Skeletal muscle cell (primary cell): ENCODE measurements at places on chromosomes 11 and 22.

DNA sequence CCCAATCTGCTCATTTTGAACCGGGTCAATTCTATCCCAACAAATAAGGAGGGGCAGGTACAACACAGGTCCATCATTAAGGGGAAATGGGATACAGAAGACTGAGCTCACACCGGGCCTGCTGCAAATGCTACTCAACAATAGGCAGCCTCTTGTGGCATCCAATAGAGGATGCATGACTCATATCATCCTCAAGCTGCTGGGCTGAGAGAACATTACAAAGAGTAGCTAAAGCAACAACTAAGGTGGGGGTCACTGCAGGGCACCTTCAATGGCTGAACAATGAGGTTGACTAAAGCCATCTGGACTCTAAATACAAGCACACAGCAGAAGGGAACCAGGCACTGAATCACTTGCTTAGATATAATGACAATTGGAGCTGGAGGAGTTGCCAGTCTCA lies 130.1 kb upstream of the SYN3 start:
- DNase-seq = no peak

- DNase-seq = peak; percentile 62
Measured at GRCh38 chr22:29503811-29504372, 23.9 kb downstream of the NEFH start.

GRCh38 chr11:111101881-111102280 lies 143.6 kb upstream of the POU2AF2 start:
- DNase-seq = no peak

GRCh38 chr11:5994791-5995190 lies 8.0 kb upstream of the OR52L1 start:
- no peak for DNase-seq

GRCh38 chr11:35781861-35782470 lies 119.4 kb downstream of the TRIM44 start:
- DNase-seq = no peak

DNA sequence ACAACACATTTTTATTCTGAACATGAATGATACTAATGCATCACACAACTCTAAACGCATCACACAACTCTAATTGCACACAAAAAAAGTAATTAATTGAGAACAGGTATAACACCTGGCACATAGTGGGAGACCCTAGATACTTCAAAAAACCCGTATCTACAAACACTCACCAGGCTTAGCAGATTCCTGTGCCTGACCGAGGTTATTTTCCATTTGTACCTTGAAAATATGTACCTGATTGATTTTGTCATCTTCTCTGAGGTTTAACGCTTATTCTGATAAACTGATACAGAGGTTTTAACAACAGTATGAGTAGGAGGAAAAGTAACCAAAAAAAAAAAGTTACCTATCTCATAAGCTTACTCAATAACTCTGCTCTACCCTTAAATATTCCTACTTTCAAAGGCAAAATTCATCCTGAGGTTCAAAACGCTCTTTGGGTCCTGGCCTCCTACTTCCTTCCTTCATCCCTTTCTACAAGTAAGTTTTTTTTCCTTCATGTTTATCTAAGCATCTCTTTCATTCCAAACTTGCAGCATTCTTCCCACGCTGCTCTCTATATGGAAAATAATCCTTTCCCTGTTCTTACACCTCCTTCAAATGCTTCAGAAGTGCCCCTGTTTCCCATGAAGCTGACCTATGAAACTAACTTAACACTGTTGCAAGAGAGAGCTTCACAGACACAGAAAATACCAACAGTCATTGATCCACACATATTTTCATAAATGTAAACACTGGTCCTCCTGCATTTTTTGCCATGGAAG lies 73.3 kb downstream of the ETS1 start:
- no peak for DNase-seq

DNA sequence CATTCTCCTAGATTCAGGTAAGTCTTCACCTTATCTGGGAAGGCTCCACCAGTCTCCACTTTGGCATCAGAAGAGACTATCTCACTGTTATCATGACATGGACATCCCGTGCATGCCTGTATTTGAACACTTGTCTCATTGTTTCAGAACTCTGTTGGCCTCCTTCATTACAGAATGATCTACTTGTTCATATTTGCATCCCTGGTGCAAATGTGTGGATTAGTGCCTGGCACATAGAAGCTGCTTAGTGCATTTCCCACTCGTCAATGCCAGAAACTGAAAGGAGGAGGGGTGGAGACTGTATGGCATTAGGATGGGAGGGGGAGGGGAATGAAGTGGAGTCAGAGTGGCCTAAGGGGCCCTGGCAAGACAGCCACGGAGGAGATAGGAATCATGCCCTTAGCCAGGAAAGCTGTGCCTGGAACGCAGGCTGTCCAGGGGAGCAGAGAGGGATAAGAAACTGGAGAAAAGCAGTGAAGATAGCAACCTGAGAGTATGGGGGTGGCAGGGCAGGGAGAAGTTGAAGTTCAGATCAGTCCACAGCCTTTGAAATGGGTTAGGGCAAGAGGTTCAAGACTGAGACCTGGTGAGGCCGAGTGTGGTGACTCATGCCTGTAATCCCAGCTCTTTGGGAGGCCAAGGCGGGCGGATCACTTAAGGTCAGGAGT lies 53.8 kb upstream of the CAPRIN1 start:
- DNase-seq = no peak

DNA sequence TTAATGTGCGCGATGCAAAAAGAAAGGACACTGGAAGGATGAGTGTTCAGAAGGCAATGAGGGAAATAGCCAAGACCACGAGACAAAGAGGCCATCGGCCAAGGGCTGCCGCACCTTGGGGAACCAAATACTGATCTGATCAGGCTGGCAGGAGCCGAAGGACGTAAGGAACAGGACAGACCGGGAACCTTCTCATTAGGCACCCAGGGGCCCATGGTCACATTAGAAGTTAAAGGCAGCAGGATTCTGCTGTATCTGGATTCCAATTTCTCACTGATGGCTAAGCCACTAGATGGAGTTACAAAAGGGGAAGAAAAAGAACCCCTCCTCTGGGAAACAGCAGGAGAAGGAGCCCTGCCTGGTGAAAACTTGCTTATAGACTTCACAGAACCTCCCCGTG lies 28.8 kb upstream of the CPT1A start:
- no peak for DNase-seq

DNA sequence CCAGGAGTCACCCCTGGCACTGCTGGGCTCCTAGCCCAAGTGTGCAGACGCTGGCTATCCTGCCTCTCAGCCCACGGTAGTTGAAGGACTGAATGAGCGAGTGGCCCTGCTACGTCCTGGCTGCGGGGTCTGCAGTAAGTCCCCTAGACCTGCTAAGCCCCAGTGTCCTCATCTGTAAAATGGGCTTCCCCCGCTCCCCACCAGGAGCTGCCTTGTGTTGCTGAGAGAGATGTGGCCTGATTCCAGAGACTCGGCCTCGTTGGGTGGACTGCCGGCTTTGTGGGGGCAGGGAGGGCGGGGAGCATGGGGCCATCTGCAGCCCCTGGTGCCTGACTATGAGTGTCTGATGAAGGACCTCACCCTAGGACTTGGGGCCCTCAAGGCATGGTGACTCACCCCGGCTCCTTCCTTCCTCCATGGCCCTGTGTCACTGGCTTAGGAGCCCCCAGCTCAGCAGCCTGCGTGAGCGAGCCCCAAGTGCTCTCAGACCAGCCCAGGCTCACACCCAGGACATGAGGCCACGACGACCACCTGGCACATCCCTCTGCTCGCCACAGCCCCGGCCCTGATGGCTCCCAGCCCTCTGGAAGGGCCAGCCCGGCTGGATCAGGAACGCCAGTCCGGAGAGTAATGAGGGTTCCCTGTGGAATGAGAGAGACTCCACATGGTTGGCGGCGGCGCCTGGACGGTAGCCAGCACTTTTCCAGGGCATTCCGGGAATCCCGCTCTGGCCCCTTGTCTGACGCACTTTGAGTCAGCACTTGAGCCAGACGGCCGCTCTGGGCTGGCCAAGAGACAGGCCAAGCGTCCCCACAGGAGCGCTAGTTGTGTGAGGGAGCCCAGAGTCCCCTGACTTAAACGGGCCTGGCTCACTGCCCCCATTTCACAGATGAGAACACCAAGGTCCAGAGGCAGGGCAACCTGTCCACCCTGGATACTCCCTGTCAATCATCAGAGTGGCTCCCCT lies 50.5 kb upstream of the SHISAL1 start:
- DNase-seq = peak; percentile 82

GRCh38 chr22:46336119-46337078 lies 885 bp downstream of the TRMU start:
- DNase-seq = no peak

DNA sequence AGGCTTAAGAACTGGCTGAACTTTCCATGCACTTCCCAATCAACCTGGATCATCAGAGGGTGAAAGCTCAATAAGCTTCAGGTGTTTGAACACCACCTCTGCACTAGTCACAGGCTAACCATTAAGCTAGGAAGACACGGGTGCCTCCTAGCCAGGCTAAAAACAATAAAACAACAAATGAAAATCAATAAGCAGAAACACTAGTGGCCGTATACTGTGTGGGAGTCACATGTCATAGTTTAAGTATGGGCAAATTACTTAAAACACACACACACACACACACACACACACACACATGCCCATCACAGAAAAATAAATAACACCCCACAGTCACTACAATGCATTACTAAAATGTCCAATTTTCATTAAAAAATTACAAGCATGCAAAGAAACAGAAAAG lies 85.2 kb downstream of the APOL5 start:
- no peak for DNase-seq

- DNase-seq = peak; percentile 97
Measured at GRCh38 chr11:79236541-79236971, 204.3 kb downstream of the TENM4 start.

- no peak for DNase-seq
Measured at GRCh38 chr11:76603202-76603601, 67.3 kb downstream of the LRRC32 start.

DNA sequence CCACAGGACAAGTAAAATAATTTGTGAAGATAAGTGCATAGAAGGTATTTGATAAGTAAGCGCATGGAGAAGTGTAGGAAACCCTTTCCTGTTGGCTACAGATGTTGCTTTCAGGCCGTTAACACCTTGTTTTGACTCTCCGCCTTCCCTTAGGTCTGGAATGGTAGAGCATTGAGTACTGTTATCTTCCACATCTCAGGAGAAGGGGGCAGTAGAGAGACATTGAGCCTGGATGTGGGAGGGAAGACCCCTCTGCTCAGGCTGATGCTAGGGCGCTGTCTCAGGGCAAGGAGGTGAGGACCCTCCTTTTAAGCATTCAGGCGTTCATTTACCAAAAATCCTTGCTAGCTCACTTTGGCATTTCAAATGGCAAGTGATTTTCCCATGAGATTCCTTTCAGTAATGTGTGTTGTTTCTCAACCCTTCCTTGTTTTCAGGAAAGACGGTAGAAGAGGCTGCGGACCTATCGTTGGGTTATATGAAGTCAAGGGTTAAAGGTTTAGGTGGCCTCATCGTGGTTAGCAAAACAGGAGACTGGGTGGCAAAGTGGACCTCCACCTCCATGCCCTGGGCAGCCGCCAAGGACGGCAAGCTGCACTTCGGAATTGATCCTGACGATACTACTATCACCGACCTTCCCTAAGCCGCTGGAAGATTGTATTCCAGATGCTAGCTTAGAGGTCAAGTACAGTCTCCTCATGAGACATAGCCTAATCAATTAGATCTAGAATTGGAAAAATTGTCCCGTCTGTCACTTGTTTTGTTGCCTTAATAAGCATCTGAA lies 27.0 kb upstream of the SCGB1A1 start:
- no peak for DNase-seq

DNA sequence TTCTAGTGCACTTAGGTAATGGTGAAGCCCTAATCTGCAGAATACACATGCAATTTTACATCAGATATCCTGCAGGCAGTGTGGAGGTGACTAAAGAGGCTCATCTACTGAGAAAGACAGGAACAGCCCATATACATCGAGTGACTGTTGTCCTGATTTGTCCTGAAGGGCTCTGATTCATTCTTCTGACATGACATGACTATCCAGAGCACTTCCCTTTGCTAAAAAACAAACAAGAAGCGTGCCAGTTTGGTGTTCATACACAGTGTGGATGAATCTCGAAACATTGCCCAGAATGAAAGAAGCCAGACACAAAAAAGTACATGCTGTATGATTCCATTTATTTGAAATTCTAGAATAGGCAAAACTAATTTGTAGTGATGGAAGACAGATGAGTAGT lies 48.0 kb upstream of the AMPD3 start:
- DNase-seq = no peak

- DNase-seq = no peak
Measured at GRCh38 chr11:125112208-125112604, 780 bp upstream of the TMEM218 start.

- DNase-seq = no peak
Measured at GRCh38 chr11:111797145-111797581, 31.0 kb upstream of the PPP2R1B start.

- DNase-seq = no peak
Measured at GRCh38 chr11:116454951-116455350, 317.8 kb downstream of the BUD13 start.

DNA sequence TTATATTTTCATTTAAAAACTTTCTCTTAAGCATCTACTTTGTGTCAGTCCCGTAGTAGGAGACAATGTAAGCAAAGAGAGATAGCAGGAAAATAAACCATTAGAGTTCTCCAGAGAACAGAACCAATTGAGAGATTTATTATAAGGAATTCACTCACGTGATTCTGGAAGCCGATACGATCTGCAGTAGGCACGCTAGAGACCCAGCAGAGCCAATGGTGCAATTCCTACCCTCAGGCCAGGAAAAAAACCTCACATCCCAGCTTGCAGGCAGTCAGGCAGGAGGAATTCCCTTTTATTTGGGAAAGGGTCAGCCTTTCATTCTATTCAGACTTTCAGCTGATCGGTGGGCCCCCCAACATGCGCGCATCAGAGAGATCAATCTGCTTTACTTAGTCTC lies 7.3 kb upstream of the PLEKHA7 start:
- no peak for DNase-seq

- DNase-seq = no peak
Measured at GRCh38 chr11:15289723-15290122, 175.0 kb downstream of the INSC start.

GRCh38 chr11:119347242-119347641 lies 737 bp upstream of the MFRP start:
- DNase-seq = no peak

DNA sequence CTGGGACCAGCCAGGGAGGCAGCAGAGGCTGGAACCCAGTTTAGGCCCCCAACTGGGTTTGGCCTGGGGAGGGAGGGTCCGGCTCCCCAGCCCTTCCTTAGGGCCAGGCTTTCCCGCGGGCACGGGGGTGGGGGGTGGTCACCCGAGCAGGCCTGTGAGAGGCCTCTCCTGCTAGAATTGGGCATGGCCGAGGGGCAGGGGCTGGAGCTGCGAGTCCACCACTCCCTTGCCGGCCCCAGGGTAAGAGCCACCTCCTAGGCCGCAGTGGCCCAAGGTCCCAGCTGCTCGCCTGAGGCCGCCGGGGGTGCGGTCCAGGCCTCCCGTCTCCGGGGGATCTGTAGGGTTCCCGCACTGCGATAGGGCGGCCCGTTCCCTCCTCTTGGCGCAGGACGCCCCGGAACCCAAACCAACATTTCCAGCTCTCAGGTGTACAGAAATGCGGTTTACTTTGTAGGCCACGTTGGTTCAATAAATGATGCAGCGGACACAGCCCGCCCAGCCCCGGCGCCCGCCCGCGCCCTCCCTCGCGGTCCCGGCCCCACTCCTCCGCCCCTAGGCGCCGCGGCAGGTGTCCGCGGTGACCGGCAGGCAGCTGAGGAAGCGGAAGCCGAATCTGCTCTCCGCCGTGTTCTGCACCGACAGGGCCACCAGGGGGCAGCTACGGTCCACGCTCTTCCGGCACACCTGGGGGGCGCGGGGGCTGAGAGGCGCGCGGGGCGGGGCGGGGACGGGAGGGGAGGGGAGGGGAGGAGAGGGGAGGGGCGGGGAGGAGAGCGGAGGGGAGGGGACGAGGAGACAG lies 5.9 kb downstream of the LMNTD2 start:
- DNase-seq = no peak

GRCh38 chr11:68140496-68141245 lies 19.5 kb upstream of the CHKA start:
- DNase-seq = no peak

GRCh38 chr11:20873054-20873453 lies 203.7 kb downstream of the NELL1 start:
- no peak for DNase-seq
